ENCODE measurements at places on chromosomes 3 and 15.

GRCh38 chr15:66873856-66874255 is 171.8 kb downstream of the SMAD6 start:
- no peak for DNase-seq

GRCh38 chr3:100760377-100760776 is 51.1 kb downstream of the TFG start:
- DNase-seq, result no peak

DNA sequence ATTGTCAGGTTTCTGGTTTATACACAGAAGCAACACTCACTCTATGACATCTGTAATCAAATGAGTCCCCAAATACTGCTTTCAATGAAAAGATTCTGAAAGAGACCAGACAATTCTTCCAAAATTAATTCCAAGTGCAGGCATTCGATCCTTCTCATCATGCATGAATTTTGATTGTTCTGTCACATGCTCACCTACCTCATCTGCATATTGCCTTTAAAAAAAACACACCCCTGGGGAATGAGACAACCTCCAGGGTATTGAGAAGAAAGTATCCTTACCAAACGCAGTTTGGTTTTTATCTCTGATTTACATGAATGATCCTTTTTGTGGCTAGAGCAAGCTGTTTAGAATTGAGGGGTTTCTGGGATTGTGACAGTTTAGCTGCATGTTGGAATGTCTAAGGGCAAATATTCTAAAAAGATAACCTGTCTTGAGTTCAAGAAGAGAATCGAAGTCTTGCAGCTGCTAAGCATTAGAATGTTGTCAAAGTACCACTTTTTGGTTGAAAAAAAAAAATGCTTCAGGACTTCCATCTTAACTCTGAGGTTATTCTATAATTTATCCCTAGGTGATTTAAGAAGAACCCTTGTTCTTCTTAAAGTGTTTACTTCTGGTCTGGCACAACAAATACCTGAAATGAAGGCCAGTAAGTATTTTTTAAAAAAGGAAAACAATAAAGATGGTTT is 653.1 kb downstream of the RBMS3 start:
- DNase-seq, result no peak

GRCh38 chr3:71600646-71601288 is 17.2 kb upstream of the FOXP1 start:
- DNase-seq, result no peak

DNA sequence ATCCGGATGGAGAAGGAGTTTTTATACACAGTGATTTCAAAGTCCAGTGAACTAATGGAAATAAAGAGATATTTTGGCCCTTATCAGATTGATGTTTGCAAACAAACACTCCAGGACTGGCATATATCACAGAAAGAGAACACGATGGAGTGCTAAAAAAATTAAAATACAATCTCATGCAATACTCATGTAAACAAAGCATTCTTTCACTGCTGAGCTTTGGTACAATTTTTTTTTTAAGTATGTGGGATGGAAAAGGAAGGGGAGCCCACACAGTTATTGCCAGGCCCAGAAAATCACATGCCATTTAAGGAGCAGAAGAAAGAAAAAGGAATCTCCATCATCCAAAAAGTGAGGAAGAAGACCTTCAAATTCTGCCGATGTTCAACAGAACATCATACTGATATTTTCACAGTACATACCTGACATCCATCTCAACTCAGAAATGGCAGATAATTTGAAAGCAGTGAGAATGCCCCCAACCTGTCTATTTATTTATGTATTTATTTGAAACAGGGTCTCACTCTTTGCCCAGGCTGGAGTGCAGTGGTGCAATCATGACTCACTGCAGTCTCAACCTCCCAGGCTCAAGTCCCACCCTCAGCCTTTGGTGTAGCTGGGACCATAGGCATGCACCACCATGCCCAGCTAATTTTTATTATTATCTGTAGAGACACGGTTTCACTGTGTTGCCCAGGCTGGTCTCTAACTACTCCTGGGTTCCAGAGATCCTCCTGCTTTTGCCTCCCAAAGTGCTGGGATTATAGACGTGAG is 107.5 kb upstream of the SLC2A2 start:
- DNase-seq, result no peak

DNA sequence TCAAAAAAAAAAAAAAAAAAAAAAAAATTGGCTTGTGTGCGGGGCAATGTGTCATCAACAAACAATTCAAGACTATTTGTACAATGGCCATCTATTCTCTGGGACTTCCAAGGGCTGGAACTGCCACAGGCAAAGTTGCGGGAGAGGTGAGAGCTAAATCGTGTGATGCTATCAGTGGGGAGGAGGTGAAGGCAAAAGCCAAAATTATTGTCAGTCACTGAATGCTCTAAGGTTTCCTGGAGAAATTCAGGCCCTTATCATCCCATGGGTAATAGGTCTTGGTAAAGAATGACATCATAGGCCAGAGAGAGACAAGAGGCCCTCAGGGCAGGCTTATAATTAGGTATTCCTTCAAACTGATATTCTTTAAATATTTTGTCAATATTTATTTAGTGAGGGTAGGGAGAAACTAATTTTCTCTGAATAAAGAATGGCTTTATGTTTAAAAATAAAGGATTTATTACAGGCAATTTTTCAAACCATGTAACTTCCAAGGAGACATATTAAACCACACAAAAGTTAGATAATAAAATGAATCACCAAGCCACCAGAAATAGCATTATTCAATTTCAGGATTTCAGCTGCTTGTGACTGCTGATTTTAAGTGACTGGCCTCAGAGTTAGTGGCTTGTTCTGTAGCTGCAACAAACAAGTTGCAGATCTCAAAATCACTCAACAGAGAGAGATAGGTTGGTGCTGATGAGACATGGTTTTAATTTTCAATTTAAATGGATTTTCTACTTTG is 226.3 kb upstream of the MRPL3 start:
- DNase-seq, result no peak

DNA sequence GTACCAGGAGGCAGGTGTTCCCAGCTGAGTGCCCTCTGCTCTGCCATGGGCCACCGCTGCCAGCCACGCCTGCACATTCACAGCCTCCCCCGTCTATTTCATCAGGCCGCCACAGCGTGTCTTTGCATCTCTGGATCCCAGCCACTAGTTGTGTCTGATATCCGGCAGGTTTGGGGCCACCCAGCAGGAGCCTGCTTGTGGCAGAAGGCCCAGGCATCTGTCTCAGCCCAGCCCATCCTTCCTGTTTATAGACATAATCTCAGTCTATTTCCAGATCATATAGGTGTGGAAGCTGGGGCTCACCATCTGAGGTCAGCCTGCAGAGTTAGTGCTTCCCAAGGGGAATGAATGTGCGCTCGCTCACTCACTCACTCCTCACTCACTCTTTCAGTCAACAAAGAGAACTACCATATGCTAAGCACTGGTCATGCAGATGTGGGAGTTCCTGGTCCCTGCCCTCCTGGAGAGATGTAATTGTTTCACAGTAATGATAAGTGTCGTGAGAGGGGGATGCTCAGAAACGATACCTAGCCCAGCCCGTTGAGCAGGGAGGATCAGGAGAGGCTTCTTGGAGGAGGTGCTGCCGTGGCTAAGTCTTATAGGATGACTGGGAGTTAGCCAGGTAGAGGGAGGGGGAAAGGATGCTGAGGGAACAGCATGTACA is 60.6 kb downstream of the FGD5 start:
- DNase-seq, result no peak

GRCh38 chr15:85555875-85556617 is 175.6 kb downstream of the AKAP13 start:
- no peak for DNase-seq

- DNase-seq, result no peak
Observed at GRCh38 chr3:129485721-129486663, 42.4 kb upstream of the RHO start.

DNA sequence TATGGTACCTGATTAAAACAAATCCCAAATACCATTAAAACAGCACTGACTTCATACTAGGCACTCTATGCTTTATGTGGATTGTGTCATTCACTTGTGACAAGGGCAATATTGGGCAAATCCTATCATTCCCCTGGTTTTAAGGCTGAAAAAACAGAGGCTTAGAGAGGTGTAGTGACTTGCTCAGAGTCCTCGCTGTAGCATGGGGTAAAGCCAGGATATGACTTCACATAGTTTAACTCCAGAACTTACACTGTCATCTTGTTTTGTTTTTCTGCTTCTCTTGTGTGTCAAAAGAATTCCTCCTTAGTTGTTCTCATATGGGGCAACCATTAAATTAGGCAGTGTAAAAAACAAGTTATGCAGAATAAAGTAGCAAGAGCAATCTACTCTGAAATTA is 40.3 kb upstream of the ICE2 start:
- no peak for DNase-seq

DNA sequence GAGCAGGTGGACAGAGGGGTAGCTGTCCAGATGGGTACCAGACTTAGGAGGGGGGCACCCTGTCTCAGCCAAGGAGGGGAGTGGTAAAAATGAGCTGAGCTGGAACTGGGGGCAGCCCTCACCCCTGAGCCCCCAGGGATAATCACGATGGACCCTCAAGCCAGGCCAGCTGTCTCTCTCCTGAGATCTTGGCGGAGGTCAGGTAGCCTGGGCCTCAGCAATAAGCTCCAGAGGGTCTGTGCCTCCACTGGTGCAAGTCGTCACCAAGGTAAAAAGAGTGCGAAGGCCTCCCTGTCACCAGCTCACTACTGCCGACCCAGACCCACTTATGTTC is 5.1 kb downstream of the SLC38A3 start:
- no peak for DNase-seq

- no peak for DNase-seq
Observed at GRCh38 chr3:15919971-15920370, 122.2 kb upstream of the ANKRD28 start.

- DNase-seq, result no peak
Observed at GRCh38 chr3:185646382-185647133, 60.5 kb downstream of the SENP2 start.

- no peak for DNase-seq
Observed at GRCh38 chr3:23308986-23309625, 106.0 kb downstream of the UBE2E2 start.
